ENCODE measurements at places on chromosomes 16 and 17.

- no peak for DNase-seq
These were observed 45.6 kb downstream of the CNGB1 start for GRCh38 chr16:57925310-57925709.

- no peak for DNase-seq
These were observed 129.9 kb upstream of the ZFHX3 start for GRCh38 chr16:73177729-73178295.

- no peak for DNase-seq
These were observed 19.1 kb downstream of the UNC13D start for GRCh38 chr17:75825149-75825552.

GRCh38 chr17:64354396-64354795 is 36.3 kb downstream of the PECAM1 start:
- no peak for DNase-seq

- DNase-seq = no peak
These were observed 2.8 kb upstream of the ITGB3 start for GRCh38 chr17:47250855-47251254.

DNA sequence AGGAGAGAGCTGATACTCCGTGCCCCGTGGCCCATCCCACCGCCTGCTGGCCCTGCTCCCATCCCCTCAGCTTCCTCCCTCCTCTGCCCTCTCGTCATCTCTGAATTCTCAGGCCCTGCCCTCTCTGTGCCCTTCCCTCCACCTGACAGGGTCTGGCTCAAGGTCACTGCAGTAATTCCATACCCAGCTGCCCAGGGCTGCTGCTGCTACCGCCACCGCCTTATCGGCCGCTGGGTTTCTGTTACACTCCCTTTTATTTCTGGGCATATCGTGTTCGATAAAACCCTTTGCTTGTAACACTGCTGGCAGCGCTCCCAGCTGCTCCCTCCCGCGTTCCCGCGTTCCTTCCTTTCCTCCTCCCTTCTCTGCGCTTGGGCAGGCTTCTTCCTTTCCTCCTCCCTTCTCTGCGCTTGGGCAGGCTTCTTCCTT is 1.2 kb downstream of the EPN3 start:
- no peak for DNase-seq

- DNase-seq = no peak
These were observed 58.9 kb downstream of the CDH11 start for GRCh38 chr16:65062736-65063583.

Measured in right lobe of liver (tissue), 6 donors.